ENCODE measurements at places on chromosomes 6 and 20.
A peak's percentile ranks its signal among the peaks of the same experiment; 100 is the strongest.

- DNase-seq: no peak
Measured at GRCh38 chr6:140043762-140044378, 669.4 kb upstream of the CITED2 start.

DNA sequence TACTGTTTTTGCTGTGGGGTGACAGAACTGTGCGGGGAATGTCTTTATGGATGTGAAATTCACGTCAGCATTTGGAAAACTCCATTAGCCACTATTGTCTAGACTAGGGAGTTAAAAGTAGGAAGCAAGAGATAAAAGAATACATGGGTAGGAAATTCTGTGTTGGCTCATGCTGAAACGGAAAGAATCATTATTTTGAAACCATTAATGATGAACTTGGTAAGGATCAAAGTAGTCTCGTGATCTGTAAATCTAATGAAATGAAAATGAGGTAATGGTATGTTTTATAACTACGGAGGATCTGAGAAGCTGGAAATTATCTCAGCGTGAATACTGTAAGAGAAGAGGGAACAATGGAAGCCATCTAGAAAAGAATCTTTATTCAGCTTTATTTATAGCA, 11.1 kb upstream of the CD40 start:
- no peak for DNase-seq

DNA sequence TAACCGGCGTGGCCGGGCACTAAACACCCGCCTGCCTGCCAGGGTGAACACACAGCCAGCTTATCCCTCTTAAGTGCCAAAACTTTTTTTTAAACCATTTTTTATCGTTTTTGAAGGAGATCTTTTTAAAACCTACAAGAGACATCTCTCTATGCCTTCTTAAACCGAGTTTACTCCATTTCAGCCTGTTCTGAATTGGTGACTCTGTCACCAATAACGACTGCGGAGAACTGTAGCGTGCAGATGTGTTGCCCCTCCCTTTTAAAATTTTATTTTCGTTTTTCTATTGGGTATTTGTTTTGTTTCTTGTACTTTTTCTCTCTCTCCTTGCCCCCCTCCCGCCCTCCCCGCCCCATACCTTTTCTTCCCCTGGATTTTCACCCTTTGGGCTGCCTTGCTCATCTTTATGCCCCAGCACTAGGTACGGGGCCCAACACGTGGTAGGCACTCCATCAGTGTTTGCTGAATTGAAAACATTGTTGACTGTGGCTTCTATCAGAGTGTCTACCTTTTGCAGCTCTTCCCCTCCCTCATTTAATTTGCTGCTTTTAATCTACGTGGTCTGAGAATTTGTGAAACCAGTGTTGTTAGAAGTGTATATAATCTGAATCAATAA, 1.5 kb downstream of the ZCCHC3 start:
- no peak for DNase-seq

DNA sequence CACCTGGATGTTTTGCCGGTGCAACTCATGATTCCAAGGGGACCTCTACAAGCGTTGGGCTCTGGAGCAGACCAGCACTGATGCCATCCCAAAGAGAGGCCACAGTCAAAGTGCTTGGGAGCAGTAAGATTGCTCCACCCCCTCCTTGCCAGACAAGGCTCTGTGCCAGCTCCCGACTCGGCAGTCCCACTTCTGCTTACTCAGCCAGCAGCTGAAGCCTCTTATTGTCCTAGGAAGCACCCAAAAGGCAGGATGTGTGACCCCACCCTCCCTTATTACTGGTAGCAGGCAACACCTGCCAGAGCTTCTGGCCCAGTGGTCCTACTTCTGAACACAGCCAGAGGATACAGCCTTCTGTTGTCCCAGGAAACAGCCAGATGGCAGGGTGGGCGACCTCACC, 614.2 kb downstream of the TENT5A start:
- DNase-seq: no peak

- peak; percentile 49 for DNase-seq
Measured at GRCh38 chr20:3739054-3739925, 6.8 kb downstream of the HSPA12B start.

GRCh38 chr6:89133981-89134380, 11.9 kb upstream of the PM20D2 start:
- DNase-seq: no peak

GRCh38 chr20:59451066-59451630, 150.7 kb downstream of the EDN3 start:
- no peak for DNase-seq

DNA sequence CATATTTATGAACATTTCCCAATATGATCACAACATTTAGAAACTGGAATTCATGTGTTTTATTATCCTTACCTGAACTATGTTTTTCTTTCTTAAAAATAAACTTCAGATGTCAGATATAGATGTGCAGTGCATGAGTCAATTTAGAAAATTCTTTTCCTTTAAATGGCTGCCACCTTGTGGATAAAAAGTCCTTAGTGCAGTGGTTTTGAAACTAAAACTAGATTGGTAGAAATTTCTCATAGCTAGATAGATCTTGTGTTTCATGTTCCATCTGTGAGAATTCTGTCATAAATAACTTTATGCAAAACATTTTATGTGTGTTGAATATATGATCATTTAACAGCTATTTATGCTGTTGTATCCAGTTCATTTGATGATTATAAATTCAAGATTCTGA, 134.9 kb downstream of the KLHL32 start:
- peak; percentile 30 for DNase-seq

GRCh38 chr6:90271831-90272230, 24.8 kb downstream of the BACH2 start:
- no peak for DNase-seq
